Dorsolateral prefrontal cortex (tissue), 122 donors: ENCODE measurements at places on chromosomes 16 and 17. TPM values are rescaled to one million over a fixed set of nuclear protein-coding genes. Genes with fewer than 3 reads are reported as not detected.

GRCh38 chr17:5893741-5894140, 176.4 kb upstream of the WSCD1 start:
- DNase-seq: no peak

DNA sequence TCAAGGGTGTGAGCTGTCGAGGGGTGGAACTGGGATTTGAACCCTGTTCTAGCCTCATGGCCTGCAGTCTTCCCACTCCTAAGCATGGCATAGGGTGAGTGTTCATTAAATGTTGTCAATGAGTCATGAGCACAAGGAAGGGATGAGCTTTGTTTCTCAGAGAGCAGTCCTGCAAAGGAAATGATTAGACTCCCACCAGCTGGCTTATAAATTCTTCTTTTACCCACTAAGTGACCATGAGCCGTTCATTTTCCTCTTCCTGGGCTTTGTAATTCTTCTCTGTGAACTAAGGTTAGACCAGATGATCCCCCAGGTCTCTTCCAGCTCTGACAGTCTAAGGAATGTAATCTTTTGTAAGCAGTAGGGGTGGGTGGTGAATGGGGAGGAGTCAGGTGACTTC, 47.9 kb upstream of the HNF1B start:
- DNase-seq: no peak

- no peak for DNase-seq
These were observed 18.4 kb downstream of the TEKT5 start for GRCh38 chr16:10676284-10676683.

Gene ALOX15B
- 2.8 TPM for total RNA-seq
